ENCODE measurements at places on chromosomes 1 and 21.

DNA sequence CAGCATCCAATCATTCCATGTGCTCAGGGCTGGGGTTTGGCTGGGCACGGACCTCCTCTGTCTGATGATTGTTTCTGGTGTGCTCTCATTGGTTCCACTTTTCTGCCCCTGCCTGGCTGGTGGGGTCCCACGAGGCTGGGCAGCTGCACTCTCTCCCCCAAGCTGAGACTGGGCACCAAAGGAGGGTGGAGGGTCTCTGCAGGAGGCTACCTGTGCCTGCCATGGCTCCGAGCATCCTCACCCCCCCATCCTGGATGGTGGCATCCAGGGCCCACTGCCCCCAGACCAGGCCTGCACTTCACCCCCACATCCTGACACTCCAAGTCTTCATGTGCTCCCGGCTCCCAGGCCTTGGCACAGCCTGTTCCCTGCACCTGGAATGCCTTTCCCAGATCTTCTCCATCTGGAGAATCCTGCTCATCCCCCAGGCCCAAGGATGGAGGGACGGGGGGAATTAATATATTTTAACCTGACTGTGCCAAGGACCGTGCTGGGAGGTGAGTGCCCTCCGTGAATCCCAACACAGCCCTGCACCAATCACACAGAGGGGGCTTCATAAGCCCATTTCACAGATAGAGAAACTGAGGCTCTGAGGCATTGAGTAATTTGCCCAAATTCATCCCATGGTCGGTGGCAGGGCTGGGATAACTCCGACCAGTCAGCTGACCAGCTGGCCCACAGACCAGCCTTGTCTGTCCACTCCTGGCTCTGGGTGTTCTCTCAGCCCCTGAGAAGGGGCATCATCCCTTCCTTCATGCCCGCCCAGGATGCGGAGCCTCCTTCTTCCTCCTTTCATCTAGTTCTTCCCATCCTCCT, 403.4 kb downstream of the MATN1 start:
- DNase-seq: no peak

DNA sequence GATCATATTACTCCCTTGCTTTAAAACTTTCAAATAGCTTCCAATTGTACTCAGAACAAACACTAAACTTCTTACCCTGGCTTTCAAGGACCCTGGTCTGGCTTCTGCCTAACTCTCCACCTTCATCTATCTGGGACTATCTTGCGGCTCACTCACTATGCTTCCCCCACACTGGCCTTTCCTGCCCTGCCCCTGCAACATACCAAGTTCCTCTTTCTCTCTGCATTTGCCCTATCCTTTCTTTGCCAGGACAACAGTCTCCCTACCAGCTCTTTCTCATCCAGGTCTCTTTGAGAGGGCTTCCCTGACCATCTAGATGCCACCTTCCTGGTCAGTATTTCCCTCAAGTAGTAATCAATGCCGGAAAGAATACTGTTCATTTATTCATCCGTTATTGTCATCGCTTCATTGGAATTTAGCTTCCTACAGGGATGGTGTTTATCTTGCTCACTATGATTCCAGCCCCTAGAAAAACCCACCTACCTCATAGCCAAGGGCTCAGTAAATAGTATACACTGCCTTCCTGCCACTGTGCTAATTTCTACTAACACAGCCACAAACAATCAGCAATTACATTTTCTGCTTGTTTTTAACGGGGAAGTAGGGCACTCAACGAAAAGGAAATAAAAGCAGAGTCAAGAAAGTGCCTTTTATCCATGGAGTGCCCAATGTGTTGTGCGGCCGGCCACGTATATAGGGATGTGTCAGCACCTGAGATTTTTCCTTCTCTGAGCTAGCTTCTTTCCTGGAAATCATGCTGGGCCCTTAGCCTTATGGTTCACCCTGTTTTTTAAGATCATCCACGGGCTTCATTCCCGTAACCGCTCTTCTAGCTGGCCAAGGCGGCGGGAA, 521 bp upstream of the CDC7 start:
- no peak for DNase-seq

DNA sequence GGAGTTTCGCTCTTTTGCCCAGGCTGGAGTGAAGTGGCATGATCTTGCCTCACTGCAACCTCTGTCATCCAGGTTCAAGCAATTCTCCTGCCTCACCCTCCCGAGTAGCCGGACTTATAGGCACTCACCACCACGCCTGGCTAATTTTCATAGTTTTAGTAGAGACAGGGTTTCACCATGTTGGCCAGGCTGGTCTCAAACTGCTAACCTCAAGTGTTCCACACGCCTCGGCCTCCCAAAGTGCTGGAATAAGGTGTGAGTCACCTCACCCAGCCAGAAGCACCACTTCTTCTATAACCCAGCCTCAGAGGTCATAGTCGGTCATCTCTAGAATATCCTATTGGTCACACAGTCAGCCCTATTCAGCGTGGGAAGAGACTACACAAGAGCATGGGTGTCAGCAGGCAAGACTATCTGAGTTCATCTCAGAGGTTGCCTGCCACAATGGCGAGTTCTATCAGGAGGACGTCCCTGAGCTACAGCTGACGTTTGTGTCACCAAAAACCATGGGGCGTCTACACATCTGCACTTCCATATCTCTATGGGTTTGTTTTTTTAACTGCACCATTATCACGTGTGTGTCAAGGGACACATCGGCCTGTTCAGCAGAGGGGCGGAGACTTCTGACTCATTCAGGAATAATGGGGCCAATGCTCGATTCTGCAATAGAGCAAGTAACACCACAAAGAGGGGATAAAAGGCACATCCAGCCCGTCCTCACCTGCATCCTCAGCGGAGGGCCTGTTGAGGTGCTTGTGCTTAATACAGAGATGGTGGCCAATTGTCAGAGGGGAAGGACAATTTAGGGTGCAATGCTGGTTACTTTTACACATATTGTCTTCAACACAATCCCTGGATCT, 256.3 kb upstream of the IRF2BP2 start:
- DNase-seq: no peak

- DNase-seq: no peak
Observed at GRCh38 chr1:100122177-100122576, 10.6 kb downstream of the SASS6 start.

DNA sequence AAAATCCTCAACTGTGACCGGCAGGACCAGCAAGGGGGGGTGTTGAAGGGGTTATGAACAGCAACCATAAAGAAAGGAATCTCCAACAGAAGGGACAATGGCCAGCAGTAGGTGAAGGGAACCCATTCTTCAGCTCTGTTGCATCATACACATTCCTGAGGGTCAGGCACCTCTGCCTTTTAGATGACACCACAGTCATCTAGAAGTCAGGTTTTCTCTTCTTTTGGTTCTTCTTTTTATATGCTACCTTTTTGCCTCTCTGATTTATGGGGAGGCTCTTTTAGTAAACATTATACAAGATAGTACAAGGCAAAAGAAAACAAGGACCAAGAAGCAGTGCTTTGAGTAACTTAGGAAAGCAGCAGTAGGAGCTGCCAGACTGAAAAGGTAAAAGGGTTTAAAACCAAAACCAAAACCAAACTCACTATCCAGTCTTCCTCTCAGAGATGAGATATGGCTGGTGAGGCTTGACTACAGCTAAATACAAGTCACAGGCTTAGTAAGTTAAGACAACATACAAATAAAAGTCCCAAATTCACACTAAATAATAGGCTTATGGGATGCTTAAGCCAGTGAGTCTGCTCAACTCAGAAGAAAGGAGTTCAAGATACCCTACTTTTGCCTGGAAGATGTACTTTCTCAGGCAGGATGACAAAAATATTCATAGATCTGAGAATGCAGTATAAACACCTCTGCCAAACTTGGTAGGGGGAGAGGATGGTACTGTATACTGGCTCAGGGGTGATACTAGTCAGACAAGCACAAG, 4.1 kb downstream of the TEX38 start:
- no peak for DNase-seq

- no peak for DNase-seq
Observed at GRCh38 chr1:109242387-109242786, 7.0 kb upstream of the CELSR2 start.

- no peak for DNase-seq
Observed at GRCh38 chr1:112849425-112850033, 106.5 kb downstream of the SLC16A1 start.

GRCh38 chr1:85224734-85225623, 24.2 kb upstream of the SYDE2 start:
- DNase-seq: no peak

GRCh38 chr1:155882235-155882634, 22.9 kb downstream of the SYT11 start:
- no peak for DNase-seq

Measured in Panc1 (cell line).